ENCODE measurements at places on chromosomes 6 and 20.

DNA sequence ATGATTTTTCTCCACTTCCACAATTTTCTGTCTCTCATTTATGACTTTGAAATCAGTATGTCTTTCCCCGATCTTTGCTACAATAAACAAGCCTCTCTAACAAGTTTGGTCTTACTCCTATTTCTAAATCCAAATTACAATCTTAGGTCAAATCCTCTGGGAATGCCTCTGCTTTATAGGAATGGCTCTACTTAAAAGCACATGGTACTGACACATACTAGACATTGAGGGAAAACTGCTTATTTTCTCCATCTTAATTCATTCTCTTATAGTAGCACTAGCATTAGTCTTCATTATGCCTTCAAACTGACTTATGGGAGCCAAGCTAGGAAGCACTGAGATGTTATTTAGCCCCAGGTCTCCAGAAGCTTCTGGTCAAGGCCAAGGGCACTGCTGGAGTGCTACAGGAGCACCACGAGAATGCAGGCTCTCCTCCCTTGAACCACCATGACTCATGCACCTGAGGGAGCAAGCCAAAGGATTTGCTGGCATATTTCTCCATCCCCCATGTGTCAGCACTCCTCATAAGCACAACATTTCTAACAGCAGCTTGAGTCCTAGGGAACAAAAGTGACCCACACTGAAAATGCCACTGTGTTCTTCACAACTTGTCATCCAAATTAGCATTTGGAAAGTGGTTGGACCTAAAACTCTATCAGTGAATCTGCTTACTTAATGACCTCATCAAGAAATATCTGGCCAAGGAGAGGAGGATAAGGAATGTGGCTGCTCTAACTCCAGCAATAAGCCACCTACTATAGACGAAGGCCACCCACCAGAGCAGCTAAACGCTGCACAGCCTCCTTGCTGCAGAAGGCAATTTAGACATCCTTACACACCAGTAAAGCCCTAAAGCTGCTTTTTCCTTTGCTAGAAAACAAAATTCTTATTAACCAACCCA lies 156.8 kb upstream of the KCNQ5 start:
- DNase-seq, result peak; percentile 91

DNA sequence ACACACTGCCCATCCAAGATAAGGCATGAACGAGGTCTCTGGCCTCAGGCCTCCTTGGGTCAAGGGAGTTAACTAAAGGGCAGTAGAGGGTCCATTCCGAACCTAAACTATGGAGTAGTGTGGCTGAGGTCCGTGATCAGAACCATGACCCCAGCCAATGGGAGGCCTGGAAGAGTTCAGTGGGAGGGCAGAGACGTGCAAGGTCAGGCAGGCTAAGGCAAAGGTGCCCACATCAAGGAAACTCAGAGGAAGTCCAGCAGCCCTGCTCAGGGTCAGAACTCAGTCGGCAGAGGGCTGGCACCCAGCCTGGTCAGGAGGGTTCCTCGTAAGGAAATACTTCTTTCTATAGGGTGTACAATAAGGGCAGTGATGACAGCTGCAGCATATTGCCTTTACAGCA lies 152.2 kb downstream of the SOD2 start:
- no peak for DNase-seq

DNA sequence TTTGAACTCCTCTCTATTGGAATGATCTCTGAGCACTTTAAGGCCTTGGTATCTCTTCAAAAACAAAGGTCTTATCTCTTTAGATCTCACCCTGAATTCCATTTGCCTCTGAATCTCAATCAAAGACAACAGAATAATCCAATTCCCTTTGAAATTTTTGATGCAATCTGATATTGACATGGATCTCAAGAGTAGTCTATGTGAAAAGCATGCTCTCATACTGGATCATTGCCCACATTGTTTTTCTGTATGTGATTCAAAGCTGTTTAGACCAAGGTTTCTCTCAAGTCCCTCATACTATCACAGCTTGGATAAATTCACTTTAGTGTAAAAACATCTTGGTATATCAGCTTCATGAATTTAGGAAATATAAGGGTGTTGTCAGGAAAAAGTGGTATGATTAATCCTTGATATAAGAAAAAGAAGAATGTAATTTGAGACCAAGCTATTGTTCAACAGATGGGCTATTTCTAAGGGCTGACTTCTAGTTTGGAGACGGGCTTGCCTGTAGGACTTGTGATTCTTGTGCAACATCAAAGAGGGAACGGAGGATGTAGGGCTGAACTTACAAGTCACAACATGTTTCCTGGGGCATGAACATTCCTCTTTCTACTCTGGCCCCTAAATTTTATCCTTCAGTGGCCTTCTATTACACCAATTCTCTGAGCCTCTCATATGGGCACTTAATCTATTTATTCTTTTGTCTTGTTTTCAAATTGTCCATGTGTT lies 77.9 kb upstream of the CITED2 start:
- no peak for DNase-seq

- DNase-seq, result peak; percentile 9
These were observed 24.4 kb downstream of the ARG1 start for GRCh38 chr6:131597446-131597845.

- DNase-seq, result no peak
These were observed 82.3 kb upstream of the CLDN20 start for GRCh38 chr6:155181498-155181897.

All from amniotic epithelial cell (primary cell).